ENCODE measurements at places on chromosomes 7 and 10. TPM values are rescaled to one million over a fixed set of nuclear protein-coding genes. Genes with fewer than 3 reads are reported as not detected.

The ZC3HAV1L gene
- 0.50 TPM for polyA plus RNA-seq

The SEMA3A gene
- 0.27 TPM for polyA plus RNA-seq

The CC2D2B gene
- polyA plus RNA-seq: 0.27 TPM

The GNG11 gene
- polyA plus RNA-seq: 28.6 TPM

The VAX1 gene
- 0.02 TPM for polyA plus RNA-seq

The OR9A2 gene
- polyA plus RNA-seq: not detected

The ENO4 gene
- polyA plus RNA-seq: 0.11 TPM

The MMRN2 gene
- 9.3 TPM for polyA plus RNA-seq

The OR2A1 gene
- polyA plus RNA-seq: 0.07 TPM

The SPDYE9 gene
- polyA plus RNA-seq: 0.07 TPM

The FAM180A gene
- 0.11 TPM for polyA plus RNA-seq

Measured in thymus (tissue), 14 donors.